ENCODE measurements at places on chromosomes 3 and 15.

DNA sequence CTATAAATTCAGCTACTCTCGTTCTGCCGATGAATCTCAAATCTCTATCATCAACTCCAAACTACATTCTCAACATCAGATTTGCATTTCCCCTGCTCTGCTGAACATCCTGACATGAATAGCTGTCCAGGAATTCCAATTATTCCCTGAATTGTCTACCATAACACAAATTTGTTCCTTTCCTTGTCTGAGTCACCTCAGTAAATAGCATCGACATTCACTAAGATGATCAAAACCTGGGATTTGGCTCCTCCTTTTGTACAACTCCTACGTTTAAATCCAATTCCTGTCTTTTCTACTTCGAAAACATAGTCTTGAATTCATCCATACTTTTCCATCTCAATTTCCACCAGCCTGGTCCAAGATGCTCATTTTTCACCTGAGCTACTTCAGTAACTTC lies 107.0 kb downstream of the GREM1 start:
- DNase-seq = no peak

DNA sequence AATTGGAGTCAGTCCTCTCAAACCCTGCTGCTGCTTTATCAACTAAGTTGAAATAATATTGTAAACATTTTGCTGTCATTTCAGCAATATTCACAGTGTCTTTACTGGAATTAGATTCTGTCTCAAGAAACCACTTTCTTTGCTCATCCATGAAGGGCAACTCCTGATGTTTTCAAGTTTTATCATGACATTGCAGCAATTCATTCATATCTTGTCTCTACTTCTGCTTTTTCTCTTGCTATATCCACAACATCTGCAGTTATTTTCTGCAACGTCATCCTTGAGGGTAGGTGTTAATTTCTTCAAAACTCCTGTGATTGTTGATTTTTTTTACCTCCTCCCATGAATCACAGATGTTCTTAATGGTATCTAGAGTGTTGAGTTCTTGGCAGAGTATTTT lies 181.6 kb downstream of the EPHA6 start:
- no peak for DNase-seq

- DNase-seq = no peak
These were observed 342.5 kb upstream of the NR2F2 start for GRCh38 chr15:95987886-95988573.

DNA sequence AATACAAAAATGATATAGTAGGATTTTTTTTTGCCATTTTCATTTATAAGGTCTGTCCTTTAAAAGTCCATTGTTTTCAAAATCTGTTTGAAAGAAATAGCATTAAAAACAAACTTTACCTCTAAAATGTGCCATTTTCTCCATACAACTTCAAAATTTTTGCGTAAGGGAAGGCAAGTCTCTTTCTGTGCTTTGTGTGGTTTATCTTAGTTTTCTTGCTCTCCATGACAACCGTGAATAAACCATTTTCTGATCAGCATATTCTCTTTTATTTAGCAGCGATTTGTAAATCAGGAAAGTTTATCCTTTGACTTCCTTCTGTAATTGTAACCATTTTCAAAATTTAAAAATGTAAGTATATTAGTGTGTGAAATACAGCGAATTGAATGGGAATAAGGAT lies 147.9 kb upstream of the CGNL1 start:
- no peak for DNase-seq

- DNase-seq = no peak
These were observed 104.2 kb downstream of the MYH15 start for GRCh38 chr3:108406063-108406660.

DNA sequence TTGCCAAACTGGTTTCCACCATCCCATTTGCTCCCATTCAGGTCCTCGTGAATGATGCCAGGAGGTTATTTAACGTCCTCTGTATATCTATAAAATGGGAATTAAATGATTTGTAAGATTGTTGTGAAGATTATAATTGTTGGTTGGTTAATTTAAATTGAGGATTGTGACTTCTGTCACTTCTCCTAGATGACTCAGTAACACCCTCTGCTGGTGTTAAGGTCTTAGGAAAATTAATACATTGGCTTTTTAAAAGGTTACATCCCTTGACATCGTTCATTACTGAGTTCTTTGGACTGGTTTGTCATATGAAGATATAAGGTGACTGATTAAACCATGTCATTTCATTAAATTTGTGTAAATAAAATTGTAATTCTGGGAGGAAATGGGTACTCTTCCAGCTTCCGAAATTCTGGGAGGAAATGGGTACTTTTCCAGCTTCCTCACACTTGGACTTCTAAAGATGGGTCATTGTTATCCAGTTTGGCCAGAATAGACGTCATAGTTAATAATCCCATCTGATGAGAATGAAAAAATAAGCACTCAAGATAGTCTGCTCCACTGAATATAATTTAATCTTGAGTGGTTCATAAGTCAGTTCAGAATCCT lies 33.3 kb upstream of the PAQR5 start:
- DNase-seq = peak; percentile 43

- DNase-seq = no peak
These were observed 26.0 kb downstream of the DCBLD2 start for GRCh38 chr3:98875535-98875934.

- peak; percentile 90 for DNase-seq
These were observed 19.5 kb upstream of the LAMP3 start for GRCh38 chr3:183182073-183182472.

GRCh38 chr15:92638709-92639365 lies 16.7 kb downstream of the FAM174B start:
- peak; percentile 52 for DNase-seq

- no peak for DNase-seq
These were observed 2.7 kb downstream of the MSL2 start for GRCh38 chr3:136193278-136194054.

- DNase-seq = no peak
These were observed 26.7 kb downstream of the LRRFIP2 start for GRCh38 chr3:37147666-37148065.

- no peak for DNase-seq
These were observed 78.3 kb upstream of the TPM1 start for GRCh38 chr15:62964251-62964650.

DNA sequence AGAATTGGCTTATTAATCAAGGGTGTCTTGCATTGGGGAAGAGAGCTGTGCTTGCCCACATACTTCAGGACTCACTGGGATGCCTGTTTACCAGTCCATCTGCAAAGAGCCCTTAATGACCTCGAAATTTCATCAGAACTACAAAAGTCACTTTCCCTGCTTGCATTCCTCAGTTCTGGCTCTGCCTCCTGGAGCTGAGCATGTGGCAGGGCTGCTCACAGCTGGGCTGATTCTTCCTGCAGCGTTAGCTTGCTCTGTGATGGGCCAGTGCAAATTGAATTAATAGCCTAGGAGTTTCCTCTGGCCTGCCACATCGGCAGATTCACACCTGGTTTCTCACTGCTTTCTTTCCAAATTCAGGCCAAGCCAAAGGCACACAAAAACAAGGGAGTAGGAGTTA lies 108.9 kb downstream of the DUT start:
- no peak for DNase-seq

DNA sequence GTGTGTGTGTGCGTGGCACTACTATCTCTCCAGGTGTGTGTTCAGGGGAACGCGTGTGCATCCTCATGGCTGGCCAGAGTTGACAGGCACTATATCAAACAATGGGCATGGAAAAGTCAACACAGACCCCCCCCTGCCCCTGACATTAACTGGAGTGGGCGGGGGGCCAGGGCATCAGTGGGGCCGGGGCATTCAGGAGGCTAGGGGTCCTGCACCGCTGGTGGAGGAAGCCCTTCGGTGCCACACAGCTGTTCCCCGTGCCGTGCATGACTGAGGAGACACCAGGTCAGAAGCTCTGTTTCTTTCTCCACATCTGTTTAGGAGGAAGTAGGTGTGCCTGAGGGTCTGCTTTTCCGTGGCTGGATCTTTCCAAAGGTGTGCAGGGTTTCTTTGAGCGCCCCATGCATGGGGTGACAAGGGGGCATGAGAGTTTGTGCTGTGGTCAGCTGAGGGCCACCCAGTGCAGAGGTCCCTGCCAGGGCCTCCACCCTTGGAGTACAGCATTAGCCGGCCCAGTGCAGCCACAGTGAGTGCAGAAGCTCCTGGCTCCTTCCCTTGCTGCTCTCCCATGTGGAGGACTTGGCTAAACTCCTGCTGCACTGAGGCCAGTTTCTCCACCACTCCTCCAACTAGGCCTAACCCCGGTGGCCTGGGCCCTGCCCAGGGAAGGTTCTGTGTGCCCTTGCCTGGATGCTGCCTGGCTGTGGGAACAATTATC lies 7.5 kb downstream of the C3orf22 start:
- DNase-seq = no peak

GRCh38 chr3:149790268-149790667 lies 2.1 kb downstream of the ANKUB1 start:
- no peak for DNase-seq

GRCh38 chr15:93330912-93331544 lies 242.0 kb upstream of the RGMA start:
- no peak for DNase-seq

GRCh38 chr3:194760494-194761137 lies 74.9 kb downstream of the FAM43A start:
- DNase-seq = no peak

GRCh38 chr3:147184794-147185193 lies 221.5 kb downstream of the ZIC4 start:
- DNase-seq = no peak

DNA sequence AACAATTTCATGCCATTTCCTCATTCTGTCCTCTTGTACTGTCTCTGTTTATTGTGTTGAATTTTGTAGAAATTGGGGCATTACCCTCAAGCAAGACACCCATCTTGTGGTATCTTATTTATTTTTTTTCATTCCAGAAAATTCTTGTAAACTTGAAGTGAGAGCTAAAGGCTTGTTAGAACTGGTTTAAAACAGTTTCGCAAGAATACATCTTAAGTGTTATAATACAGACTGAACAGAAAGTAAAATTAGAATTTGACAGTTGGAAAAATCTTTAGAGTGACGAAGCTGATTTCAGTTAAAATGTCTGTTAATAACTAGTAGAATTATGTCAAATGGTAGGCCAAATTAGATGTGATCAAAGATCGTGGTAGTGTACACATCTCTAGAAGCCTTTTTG lies 26.9 kb downstream of the RNF13 start:
- no peak for DNase-seq

GRCh38 chr3:127665586-127665985 lies 7.2 kb upstream of the ABTB1 start:
- no peak for DNase-seq

- no peak for DNase-seq
These were observed 163.8 kb upstream of the RGMA start for GRCh38 chr15:93252780-93253179.

DNA sequence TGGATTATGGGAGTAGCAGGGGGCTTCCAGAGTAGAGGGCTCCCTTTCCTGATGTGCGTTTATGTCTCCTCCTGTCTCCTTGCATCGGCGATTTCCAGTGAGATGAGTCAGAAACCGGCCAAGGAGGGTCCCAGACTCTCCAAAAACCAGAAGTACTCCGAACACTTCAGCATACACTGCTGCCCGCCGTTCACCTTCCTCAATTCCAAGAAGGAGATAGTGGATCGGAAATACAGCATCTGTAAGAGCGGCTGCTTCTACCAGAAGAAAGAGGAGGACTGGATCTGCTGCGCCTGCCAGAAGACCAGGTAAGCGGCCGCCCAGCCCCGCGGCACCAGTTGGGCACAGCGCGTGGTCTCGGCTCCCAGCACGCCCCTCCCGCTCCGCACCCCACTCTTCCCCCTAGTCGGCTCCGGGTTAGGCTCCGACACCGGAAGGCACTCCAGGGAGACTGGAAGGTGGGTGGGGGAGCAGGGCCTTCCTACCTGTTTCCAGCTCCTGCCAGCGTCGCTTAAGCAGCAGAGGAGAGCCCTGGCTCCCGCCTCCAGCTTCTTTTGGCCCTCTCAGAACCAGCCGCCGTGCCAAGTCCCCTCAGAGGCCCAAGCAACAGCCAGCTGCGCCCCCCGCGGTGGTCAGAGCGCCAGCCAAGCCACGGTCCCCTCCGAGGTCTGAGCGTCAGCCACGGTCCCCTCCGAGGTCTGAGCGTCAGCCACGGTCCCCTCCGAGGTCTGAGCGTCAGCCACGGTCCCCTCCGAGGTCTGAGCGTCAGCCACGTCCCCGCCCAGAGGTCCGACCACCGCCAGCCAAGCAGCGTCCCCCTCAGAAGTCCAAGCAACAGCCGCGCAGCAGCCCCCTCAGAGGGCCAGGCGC lies 34.7 kb downstream of the MOBP start:
- DNase-seq = no peak

- peak; percentile 15 for DNase-seq
These were observed 27.3 kb downstream of the STARD5 start for GRCh38 chr15:81296673-81297072.

DNA sequence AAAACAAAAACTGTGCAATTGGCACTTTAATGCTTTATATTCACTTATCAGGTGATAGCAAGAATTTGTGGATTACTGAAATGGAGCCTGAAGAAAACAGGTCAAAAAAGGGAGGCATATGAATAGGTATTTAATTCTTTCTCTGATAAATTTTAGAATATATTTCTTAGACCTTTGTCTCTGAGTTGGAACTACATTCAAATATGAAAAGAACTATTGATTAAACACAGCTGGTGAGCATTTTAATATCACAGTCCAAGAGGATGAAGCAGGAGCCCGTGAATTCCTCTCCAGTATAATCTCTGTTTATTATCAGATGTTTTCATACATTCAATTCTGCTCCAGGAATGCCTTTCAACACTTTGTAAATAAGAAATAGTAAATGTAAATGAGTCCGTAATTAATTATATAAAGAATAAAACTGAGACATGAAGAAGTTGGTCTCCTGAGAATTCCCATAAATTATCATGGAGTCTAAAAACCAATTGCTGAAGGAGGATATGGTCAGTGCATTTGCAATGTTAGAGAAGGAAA lies 86.3 kb upstream of the ARHGEF26 start:
- no peak for DNase-seq

- DNase-seq = no peak
These were observed 1229.1 kb downstream of the ROBO2 start for GRCh38 chr3:78268716-78269668.

Data from NCI-H345 (cell line).